ENCODE measurements at places on chromosomes 3 and 15. TPM values are rescaled to one million over a fixed set of nuclear protein-coding genes. Genes with fewer than 3 reads are reported as not detected.

TMEM40 gene
- total RNA-seq = 4.5 TPM

CD86 gene
- 3.6 TPM for total RNA-seq

SEMA6D gene
- total RNA-seq = 12.4 TPM

PAQR5 gene
- total RNA-seq = 0.63 TPM

LCTL gene
- total RNA-seq = not detected

LMCD1 gene
- 72.9 TPM for total RNA-seq

Data from left ventricle myocardium inferior (tissue), 1 donor.